ENCODE measurements at places on chromosomes 12 and 14.

DNA sequence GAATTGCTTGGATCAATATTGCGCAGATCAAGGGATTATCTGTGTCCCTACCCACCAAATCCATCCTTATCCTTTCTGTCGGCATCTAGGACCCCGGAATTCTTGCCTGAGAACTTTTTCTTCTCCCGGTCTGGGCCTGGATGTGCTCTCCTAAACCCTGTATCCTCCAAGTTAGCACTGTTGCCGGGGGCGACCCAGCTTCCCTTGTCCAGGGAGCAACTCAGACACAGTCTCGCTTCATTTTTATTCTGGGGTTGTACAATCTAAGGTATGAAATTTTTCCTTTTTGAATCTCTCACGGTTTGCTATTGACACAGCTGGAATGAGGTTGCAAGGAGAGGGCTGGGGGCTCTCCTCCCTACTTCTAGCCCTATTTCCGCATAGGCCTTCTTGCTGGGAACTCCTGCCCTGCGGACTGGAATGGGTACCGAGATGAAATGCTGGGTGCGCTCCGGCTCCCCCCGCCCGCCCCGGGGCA lies 403 bp upstream of the PNP start:
- DNase-seq, result no peak

DNA sequence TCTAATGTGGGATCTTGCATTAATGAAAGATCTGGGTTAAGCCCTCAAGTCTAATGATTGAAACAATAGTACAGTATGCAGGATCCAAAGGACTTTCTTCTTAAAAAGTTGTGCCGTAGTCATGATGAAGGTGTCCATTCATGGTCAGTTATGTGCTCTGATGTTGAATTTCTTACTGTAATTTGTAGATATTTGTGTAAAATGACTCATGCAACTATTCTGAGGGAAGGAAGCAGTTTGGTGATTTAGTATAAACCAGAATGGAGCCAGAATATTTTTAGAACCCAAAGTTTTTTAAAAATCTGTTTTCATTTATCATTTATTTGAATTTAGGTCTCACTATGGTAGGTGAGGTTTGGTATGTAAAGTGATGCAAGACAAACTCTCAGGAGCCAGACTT lies 151.2 kb downstream of the AKAP6 start:
- DNase-seq, result no peak

DNA sequence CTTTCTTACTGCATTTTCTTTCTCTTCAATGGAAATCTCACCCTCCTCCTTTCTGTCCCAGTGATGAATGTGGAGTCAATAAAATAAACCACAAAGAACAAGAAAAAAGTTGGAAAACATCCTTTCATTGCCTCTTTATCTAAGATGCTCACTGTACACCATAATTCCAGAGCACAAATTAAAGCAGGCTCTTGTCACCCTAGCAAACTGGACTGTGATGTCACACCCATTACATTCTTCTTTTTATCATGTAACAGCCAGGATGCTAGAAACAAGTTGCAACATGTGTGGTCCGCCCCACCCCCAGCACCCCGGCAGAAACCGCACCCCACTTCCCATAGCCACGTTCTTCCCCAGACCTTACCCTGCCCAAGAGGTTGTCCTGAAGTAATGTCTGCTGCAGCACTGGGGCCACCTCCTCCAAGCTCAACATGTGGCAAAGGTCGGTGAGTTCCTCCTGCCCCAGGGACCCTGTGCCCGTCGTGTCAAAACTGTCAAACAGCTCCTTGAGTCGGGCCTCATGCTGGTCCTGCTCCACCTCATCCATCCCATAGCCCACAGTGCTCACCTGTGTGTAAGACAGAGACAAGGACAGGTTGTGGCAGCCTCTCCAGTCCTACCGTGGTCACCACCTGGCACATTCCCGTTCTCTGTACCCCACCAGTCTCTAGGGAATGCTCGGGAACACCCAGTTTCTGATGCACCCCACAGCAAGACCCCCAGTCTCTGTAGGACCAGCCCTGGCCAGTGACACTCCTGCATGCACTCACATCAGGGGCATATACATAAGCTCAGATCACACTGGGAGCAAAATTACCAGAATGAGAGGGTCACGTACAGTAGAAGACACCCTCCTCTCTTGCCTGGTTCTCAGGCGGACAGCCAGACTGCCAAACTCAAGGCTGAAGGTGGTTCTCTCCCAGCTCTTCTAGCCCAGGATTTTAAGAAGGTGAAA lies 9.2 kb downstream of the NIN start:
- no peak for DNase-seq

- no peak for DNase-seq
These were observed 399 bp upstream of the WASHC4 start for GRCh38 chr12:105107171-105107493.

DNA sequence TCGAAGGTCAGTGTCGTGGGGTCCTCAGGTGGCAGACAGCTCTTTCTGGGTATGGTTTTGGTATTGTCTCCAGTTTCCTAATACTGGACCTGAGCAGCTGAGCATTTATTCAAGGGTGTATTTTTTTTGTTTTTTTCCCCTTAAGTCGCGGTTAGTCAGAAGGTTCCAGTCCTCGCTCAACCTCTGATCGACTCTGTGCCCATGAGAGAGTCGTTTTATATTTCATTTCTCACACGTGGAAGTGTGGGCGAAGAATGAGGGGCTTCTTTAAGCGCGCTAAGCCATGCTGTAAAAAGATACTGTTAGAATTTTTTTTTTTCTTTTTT lies 499 bp downstream of the MIPOL1 start:
- no peak for DNase-seq

DNA sequence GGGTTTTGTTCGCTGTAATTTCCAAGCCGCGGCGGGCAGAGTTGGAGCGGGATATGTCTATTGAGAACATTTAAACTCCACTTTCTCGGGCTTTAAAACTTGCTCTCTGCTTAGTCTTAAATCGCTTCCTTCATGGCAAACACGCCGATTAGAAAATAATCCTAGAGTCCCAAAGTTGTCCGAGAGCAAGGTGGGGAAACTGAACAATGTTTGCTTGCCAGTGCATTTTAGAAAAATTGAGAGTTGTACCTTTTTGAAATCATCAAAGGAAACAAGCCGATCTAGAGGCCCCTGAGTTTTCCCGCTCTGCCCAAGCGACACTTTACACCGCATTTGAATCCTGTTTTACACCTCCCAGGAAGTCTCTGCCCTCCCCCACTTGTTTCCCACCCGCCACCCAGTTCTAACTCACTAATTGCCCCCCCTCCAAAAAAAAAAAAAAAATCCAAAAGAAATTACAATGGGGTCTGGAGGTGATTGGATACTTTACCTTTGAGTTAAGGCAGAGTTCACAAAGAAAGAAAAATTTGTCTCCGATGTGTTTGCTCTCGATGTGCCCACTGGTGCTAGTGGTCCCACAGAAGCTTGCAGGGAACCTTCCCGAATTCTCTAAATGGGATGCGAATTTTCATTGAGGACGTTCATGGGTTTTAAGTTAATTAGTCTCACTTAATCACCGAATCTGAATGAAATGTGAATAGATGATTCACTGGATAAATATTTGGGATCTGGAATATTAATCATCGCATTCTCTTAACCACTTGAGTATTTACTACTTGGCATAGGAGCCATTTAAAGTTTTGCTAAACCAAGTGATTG lies 2.3 kb downstream of the HMGA2 start:
- no peak for DNase-seq

DNA sequence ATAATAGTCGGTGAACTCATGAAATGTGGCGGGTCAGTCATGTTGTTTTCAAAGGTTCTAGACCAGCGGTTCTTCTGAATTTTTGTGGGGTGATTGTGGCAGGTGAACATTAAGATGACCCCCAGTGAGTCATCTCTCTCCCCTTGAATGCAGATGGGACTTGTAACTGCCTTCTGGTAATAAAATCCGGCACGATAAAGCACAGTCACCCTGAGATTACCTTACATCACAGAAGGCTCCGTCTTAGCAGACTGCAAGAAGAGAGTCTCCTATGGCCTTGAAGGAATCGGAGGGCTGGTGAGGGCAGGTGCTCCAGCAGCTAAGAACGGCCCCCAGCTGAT lies 189.6 kb downstream of the FOXN3 start:
- DNase-seq, result no peak

DNA sequence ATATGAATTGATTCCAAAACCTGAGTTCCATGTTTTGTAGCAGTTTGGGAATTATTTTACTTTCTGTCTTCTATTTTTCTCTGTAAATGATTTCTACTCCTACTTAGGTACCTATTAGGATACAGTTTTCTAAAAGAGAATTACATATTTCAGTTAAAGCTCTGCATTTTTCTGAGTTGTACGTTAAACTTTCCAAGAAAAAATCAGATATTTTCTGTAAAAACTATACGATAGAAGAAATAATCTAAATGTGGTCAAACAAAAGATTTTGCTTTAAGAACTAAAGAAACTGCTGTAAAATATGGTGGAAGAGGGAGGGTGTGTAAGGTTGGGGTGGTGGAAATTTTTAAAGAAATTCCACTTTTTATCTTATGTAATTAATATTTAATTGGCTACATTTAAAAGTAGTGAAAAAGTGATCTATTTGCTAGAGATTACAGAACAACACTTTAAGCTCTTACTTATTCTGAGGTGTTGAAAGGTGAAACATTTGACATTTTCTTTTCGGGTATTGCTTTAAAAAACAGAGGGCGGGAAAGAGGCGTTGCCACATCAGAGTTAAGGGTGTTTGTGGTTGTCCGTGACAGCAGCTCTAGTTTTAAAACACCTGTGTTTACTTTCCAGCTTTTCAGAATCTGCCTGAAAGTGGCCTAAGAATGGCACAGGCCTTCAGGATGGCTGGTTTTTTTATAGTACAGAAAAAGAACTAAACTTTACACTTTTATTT lies 187.3 kb downstream of the MIPOL1 start:
- DNase-seq, result no peak

DNA sequence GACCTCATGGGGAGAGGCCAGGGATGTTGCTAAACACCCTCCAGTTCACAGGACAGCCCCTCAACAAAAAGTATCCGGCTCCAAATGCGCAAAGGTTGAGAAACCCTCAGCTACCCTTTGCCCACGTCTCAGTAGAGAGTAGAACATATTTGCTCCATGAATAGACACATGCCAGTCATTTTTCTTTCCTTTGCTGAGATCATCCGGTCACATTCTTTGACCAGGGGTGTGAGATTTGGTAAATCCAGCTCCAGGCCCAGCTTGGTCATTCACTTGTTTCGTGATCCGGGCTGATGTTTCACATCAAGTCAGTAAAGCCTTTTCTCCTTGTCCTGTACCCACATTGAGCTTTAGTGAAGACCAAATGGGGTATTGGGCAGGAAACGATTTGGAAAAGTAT lies 83.6 kb upstream of the LHX5 start:
- DNase-seq, result no peak

DNA sequence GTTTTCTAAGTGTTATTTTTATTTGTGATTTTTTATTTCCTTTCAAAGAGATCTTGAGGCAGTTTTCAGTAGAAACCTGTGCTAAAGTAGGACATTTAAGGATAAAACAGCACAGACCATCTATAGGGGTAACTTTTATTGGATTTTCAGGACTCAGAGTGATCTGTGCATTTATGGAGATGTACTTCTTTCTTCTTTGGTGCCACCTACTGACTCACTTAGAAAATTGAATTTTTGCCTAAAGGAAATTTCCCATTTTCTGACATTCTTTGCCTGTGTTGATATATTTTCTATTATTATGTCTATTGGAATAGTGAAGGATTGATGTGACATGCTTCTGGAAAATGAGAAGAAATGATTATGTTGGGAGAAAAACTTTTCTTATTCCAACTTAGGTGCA lies 113.0 kb downstream of the UNC79 start:
- DNase-seq, result no peak

DNA sequence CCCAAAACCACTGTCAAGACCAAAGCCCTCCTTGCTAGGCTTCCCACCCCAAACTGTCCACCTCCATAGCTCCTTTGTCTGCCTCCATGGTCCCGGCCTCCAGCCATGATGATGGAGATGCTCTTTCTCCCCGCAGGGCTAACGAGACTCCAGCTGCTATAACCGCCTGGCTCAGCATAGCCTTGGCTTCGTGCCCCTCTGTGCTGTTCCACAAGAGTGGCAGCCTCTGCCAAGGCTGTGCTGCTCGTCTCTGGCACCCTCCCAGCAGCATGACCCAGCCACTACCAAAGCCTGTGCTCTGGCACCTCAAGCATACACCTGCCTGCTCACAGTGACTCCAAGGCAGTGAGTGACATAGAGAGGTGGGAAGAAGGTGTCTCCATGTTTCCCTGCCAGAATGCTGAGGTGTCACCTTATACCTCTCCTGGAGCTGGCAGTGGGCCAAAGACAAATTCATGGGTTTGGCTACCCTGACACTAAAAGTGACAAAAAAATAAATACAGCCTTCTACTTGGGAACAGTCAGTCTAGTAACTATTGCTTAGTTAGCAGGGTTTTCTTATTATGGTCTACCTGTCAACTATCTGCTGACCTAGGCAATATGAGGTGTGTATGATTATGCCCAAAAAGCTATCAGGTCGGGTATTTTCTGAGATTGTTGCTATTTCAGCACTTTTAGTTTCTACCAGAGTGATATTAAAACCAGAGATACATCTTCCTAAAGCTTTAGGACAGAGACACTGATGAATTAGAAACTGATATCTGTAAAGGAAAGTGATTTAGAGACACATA lies 16.1 kb upstream of the KRT73 start:
- no peak for DNase-seq

- DNase-seq, result no peak
These were observed 302.1 kb upstream of the FBXO33 start for GRCh38 chr14:39734306-39734705.

DNA sequence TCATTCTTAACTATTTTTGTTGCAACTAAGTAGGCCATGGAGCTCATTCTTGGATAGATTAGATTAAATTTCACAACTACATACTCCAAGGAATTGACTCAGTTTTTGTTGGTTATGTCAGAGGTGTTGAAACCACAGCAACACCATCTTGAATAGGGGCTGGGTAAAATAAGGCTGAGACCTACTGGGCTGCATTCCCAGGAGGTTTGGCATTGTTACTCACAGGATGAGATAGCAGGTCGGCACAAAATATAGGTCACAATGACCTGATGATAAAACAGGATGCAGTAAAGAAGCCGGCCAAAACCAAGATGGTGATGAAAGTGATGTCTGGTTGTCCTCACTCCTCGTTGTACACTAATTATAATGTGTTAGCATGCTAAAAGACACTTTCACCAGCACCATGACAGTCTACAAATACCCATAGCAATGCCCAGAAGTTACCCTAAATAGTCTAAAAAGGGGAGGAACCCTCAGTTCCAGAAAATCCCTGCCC lies 20.9 kb downstream of the DMAC2L start:
- no peak for DNase-seq

- no peak for DNase-seq
These were observed 27.9 kb downstream of the BCL2L14 start for GRCh38 chr12:12098691-12099015.
